ENCODE measurements at places on chromosomes 7 and 10.

- no peak for DNase-seq
These were observed 930.6 kb upstream of the ZNF722 start for GRCh38 chr7:63067897-63068585.

DNA sequence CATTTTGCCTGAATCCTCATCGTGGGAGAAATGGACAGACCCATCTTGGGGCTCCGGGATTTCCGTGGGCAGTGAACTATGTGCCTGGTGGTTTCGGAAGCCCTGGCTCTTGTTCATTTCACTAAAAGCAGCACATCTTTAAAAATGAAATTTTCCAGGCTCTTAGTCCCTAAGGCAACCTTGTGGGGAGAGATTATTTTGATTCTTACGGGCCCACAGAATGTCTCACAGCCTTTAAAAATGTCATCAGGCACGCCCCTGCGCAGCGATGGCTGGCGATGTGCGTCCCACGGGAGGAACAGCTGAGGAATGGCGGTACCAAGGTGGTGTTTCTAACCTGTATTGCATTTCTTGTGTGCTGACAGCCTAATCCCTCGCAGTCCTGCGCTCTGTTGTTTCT is 189.7 kb downstream of the CCDC3 start:
- no peak for DNase-seq

GRCh38 chr10:121087129-121087528 is 236.0 kb downstream of the WDR11 start:
- DNase-seq = no peak

DNA sequence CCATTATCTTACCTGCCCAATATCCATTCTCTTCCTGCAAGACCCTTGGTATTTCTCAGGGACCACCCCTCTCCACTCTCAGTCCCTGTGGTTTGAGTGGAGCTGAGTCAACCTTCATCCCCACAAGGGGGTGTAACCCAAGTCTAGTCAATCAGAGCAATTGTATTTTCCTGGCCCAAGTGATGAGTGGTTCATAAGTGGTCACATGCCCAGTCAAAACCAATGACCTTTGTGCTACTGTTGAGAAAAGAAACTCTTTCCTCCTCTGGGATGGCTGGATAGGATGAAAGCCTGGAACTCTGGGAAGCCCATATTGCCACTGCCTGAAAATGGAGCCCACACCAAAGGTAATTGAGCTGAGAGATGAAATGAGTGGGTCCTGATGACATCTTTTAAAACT is 93.6 kb downstream of the SNX10 start:
- no peak for DNase-seq

- no peak for DNase-seq
These were observed 27.2 kb downstream of the LSM5 start for GRCh38 chr7:32462977-32463376.
